ENCODE measurements at places on chromosomes 13 and 19. TPM values are rescaled to one million over a fixed set of nuclear protein-coding genes. Genes with fewer than 3 reads are reported as not detected.

- no peak for DNase-seq
These were observed 11.4 kb upstream of the IGFL1 start for GRCh38 chr19:46218160-46218559.

DNA sequence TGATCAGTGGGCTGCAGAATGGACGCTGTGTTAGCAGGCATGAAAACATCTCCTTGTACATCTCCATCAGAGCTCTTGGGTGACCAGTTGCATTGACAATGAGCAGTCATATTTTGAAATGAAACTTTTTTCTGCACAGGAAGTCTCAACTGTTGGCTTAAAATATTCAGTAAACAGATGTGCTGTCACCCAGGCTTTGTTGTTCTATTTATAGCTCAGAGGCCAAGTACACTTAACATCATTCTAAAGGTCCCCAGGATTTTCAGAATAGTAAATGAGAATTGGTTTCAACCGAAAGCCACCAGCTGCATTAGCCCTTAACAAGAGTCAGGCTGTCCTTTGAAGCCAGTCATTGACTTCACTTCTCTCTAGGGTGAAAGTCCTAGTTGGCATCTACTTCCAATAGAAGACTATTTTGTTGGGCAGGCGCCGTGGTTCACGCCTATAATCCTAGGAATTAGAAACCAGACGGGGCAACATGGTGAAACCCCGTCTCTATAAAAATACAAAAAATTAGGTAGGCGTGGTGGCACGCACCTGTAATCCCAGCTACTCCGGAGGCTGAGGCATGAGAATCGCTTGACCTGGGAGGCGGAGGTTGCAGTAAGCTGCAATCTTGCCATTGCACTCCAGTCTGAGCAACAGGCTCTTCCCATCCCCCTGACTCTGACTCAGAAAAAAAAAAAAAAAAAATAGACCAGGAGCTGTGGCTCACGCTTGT lies 7.9 kb upstream of the PDE4A start:
- DNase-seq, result no peak

DNA sequence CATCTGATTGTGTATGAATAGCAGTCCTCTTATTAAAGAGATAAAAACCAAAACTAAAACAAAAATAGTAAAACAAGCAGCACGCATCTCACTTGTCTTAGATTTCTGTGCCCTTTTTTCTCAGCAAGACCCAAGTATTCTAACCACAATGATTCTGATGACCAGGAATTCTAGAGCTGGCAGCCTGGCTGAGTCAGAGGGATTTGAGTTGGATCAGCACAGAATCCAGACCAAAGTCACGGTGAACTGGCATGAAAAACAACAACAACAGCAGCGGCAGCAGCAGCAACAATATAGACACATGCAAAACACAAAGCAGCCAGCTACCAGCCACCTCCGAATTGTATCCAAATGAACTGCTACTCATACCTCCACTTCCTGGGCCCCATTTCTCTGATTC lies 360.5 kb downstream of the KCNRG start:
- DNase-seq, result no peak

The TEX101 gene
- total RNA-seq, result not detected

The FFAR2 gene
- not detected for total RNA-seq

The GFY gene
- not detected for total RNA-seq
